ENCODE measurements at places on chromosomes 2 and 18. TPM values are rescaled to one million over a fixed set of nuclear protein-coding genes. Genes with fewer than 3 reads are reported as not detected.

CABYR gene
- not detected for total RNA-seq

DNAJC5G gene
- 1.1 TPM for total RNA-seq

FIGN gene
- total RNA-seq = 1.8 TPM

ABHD1 gene
- total RNA-seq = 0.44 TPM

FOXD4L1 gene
- not detected for total RNA-seq

MYO3B gene
- total RNA-seq = 6.0 TPM

LHCGR gene
- total RNA-seq = 1.3 TPM

PARD6G gene
- 33.3 TPM for total RNA-seq

SERPINB12 gene
- total RNA-seq = not detected

EDAR gene
- not detected for total RNA-seq

ASXL3 gene
- total RNA-seq = 25.3 TPM

AQP12B gene
- total RNA-seq = not detected

- DNase-seq = no peak
Observed at GRCh38 chr2:44286884-44287638, 11.8 kb downstream of the SLC3A1 start.

GRCh38 chr18:76633588-76634269 lies 138.7 kb upstream of the ZNF516 start:
- no peak for DNase-seq

DNA sequence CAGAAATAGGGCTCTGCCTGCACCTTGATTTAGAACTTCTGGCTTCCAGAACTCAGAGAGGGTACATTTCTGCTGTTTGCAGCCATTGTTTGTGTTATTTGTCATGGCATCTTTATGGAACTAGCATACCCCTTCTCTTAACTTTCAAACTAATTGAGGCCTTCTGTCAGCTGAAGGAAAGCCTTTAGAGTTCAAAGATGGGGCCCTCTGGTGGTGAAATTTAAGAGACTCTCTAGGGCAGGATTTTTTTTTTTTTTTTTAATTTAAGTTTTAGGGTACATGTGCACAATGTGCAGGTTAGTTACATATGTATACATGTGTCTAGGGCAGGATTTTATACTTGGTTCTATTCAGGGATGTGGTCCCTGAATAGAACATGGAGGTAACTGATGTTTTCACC lies 260.6 kb upstream of the LINC00305 start:
- no peak for DNase-seq

- no peak for DNase-seq
Observed at GRCh38 chr2:10039658-10040410, 3.5 kb upstream of the KLF11 start.

GRCh38 chr2:56263876-56264275 lies 80.1 kb downstream of the CCDC85A start:
- no peak for DNase-seq

GRCh38 chr2:44884231-44884630 lies 57.3 kb upstream of the SIX3 start:
- no peak for DNase-seq

DNA sequence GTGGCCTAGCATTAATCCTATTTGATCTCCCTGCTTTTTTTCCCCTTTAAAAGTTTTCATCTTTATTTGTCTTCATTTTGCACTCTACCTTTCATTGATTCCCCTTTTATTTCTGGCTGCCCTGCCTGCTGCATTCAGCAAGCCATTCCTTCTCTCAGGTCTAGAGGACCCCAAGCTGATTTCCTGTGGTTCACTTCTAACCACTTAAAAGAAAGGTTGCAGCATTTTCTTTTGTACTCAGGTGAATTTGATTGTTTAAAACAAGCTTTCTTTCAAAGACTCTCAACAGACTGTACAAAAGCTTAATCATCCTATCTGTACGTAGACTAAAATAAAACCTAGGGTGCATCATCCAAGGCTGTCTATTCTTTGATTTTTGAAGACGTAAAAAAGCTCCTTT lies 160.3 kb downstream of the CSRNP3 start:
- no peak for DNase-seq

DNA sequence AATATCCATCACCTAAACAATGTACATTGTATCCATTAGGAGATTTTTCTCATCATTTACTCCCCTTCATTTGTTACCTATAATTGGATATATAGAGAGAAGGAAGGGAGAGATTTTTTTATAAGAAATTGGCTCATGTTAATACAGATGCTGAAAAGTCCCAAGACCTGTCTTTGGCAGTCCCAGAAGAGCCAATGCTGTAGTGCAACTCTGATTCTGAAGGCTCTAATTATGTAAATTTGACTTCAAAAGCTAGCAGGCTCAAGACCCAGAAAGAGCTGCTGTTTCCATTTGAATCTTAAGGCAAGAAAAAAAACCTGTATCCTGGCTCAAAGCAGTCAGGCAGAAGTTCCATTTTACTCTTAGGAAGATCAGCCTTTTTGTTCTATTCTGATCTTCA lies 1245.5 kb upstream of the FAM98A start:
- DNase-seq = no peak

GRCh38 chr18:2932247-2933181 lies 80.4 kb downstream of the LPIN2 start:
- DNase-seq = no peak

- no peak for DNase-seq
Observed at GRCh38 chr2:100606726-100607343, 44.0 kb downstream of the PDCL3 start.

DNA sequence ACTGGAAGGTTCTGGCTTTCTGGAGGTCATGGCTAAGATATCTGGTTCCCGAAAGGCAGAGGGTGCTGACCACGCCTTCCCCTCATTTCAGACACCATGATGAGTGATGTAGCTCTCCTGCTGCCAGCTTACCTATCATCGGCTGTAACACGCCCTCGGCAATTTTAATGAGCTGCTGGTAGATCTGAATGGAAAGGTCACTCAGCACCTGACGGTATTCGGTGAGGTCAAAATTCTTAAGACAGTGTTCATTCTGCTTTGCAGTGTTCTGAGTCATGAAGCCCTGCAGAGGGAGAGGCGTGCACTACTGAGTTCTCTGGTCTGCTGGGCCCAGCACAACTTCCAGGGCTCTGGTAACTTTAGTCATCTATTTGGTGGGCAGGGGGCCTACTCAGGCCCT lies 25.7 kb upstream of the ACAA2 start:
- no peak for DNase-seq

DNA sequence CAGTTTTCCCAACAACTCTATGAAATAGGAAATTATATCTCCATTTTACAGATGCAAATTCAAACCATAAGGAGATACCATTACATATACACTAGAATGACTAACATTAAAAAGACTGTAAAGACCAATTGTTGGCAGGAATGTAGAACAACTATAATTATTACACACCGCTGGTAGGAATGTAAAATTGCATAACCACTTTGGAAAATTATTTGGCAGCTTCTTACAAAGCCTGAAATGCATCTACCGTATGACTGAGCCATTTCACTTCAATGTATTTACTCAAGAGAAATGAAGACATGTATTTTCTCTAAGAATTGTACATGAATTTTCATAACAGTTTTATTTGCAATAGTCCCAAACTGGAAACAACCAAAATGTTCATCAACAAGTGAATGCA lies 189.1 kb upstream of the BCL2L11 start:
- no peak for DNase-seq

DNA sequence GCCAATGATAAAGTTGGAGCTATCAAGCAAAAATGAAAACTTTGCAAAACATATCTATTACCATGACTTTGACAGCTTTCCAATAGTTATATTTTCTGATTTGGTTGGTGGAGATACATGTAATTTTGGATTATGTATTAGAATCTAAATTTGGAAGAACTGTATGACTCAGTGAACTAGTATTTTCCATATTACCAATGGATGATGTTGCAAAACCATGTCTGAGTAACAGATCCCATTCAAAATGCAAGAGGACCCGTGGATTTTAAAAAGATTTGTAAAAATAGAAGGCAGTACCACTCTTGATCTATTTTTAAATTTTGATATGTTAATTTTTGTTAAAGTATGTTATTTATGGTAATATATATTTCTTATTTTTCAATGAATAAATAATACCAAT lies 83.0 kb downstream of the TAF4B start:
- no peak for DNase-seq

DNA sequence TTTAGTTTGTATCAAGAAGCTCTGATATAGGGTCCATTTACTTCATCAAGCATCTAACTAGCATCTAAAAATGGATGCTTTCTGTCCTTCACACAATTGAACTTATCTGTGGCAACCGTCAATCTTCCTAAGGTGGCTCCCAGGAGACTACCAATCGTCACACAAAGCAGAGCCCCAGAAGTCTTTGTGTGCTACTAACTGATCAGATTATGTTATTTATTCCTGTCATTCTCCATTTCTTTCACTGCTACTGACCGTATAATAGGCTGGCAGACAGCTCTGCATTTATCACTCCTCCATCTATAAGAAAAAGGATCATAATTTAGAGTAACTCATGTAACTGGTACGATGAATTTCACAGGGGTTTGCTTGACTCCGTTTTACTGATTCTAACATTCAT lies 585.0 kb upstream of the NXPH2 start:
- DNase-seq = no peak

GRCh38 chr2:177129610-177130009 lies 83.0 kb upstream of the HNRNPA3 start:
- DNase-seq = peak; percentile 37

GRCh38 chr2:165889798-165890197 lies 63.8 kb downstream of the TTC21B start:
- DNase-seq = no peak

DNA sequence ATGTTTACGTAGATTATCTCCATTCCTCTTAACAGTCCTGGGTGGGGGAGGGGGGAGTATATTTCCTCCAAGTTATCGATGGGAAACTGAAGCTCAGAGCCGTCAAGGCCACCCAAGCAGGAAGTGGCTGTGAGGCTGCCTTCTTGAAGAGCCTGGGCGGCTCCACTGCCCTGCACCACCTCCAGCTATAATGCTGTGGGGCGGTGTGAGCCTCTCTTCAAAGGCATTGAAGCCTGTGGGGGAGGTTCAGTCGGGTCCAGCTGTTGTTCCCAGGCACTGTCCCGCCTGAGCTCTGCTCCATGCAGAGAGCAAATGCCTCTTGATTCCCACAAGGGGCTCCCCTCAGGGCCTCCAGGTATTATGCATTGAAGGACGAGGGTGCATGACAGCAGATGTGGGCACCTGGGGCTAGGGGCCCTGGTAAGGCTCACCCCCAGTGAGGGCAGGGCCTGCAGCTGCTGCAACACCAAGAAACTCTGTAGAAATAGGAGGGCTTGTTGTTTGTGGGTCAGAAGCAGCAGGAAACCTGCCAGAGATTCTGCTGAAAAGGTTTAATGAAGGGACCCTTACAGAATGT lies 29.5 kb upstream of the LAPTM4A start:
- no peak for DNase-seq
